SJSA1 (cell line): ENCODE measurements at places on chromosomes 6 and 20. TPM values are rescaled to one million over a fixed set of nuclear protein-coding genes. Genes with fewer than 3 reads are reported as not detected.

- H3K4me1 ChIP-seq, result no peaks in the 10 kb centered on the region
- DNase-seq, result no peak
- no peak overlapping the region for H3K4me3 ChIP-seq
- H3K27me3 ChIP-seq, result no peaks in the 10 kb centered on the region; the same call in 1 of the 2 replicates
Observed at GRCh38 chr20:6637160-6637579, 130.3 kb upstream of the BMP2 start.

GRCh38 chr6:7060769-7061516, 46.8 kb upstream of the RREB1 start:
- H3K4me3 ChIP-seq, result no peak overlapping the region
- H3K27ac ChIP-seq, result no peak overlapping the region
- no peaks in the 10 kb centered on the region for H3K27me3 ChIP-seq
- DNase-seq, result no peak

DNA sequence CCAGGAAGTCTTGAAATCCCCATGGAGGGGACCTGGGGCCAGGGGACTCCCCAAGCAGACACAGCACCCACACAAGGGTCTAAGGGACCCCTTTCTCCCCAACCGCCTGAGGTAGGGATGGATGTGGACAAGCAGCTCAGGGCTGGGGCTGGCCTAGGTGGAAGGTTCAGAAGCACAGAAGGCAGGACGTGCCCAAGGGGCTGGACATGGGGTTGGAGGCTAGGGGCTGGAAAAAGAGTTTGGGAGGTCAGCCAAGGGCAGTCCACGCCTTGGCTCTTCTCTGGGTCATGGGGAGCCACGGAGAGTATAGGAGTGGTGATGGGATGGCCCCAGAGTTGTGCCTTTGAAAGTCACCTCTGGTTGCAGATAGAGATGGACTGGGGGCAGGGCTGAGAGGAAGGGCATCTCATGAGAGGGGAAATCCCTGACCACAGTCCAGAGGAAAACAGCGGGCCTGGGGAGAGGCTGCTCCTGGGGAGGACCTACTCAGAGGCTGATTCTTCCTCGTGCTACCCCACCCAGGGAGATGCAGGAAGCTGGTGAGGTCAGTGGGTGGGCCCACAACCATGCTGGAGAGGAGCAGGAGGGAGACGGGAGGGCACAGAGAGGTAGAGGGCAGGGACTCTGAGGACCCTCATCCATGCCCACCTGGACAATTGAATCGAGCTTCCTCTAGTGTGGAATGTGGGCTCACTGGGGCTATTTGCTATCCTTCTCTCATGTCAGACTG, 2.5 kb upstream of the HSPA12B start:
- H3K36me3 ChIP-seq, result no peaks in the 10 kb centered on the region
- no peak for DNase-seq
- H3K27ac ChIP-seq, result no peak overlapping the region
- H3K27me3 ChIP-seq, result peaks cover 44% of the 10 kb centered on the region

- no peak overlapping the region for H3K27ac ChIP-seq
- DNase-seq, result no peak
- peaks cover 7% of the 10 kb centered on the region; the same call in 1 of the 2 replicates for H3K4me1 ChIP-seq
- no peak overlapping the region for H3K4me3 ChIP-seq
Observed at GRCh38 chr6:158357570-158358216, 45.4 kb downstream of the TULP4 start.

GRCh38 chr6:149046822-149047246, 270.7 kb upstream of the TAB2 start:
- peaks cover 39% of the 10 kb centered on the region for H3K4me1 ChIP-seq
- no peak overlapping the region for H3K27ac ChIP-seq
- no peaks in the 10 kb centered on the region for H3K36me3 ChIP-seq
- DNase-seq, result peak; percentile 45
- no peak overlapping the region for H3K4me3 ChIP-seq
- no peaks in the 10 kb centered on the region for H3K27me3 ChIP-seq

- peaks cover 17% of the 10 kb centered on the region for H3K4me1 ChIP-seq
- no peaks in the 10 kb centered on the region for H3K27me3 ChIP-seq
- no peak for DNase-seq
- H3K4me3 ChIP-seq, result no peak overlapping the region
- H3K27ac ChIP-seq, result no peak overlapping the region
- no peaks in the 10 kb centered on the region for H3K36me3 ChIP-seq
Observed at GRCh38 chr20:51628533-51629398, 86.2 kb upstream of the NFATC2 start.

DNA sequence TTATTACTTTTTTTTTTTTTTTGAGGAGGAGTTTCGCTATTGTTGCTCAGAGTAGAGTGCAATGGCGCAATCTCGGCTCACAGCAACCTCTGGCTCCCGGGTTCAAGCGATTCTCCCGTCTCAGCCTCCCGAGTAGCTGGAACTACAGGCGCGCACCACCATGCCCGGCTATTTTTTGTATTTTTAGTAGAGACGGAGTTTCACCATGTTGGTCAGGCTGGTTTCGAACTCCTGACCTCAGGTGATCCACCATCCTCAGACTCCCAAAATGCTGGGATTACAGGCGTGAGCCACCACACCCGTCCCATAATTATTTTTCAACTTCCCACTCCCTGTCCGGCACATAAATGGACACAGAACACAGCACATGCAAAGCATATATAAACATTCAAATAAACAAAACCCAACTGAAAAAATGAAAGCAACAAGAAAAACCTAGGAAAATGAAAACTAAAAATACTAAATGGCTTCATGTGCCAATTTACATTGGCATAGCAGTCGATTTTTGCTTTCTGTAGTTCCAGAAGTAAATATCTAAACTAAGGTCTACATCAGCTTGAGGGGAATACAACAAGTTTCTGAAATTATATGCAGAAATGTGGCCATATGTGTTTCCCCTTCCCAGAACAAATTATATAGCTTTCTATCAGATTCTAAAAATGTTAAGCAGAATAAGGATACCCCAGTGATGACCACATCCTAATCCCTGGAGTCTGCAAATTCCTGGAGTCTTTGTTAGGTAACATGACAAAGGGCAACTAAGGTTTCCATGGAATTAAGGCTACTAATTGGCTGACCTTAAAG, 113.9 kb downstream of the HFE start:
- no peaks in the 10 kb centered on the region for H3K27me3 ChIP-seq
- peaks cover 14% of the 10 kb centered on the region for H3K36me3 ChIP-seq
- H3K27ac ChIP-seq, result no peak overlapping the region
- H3K4me1 ChIP-seq, result peaks cover 15% of the 10 kb centered on the region

DNA sequence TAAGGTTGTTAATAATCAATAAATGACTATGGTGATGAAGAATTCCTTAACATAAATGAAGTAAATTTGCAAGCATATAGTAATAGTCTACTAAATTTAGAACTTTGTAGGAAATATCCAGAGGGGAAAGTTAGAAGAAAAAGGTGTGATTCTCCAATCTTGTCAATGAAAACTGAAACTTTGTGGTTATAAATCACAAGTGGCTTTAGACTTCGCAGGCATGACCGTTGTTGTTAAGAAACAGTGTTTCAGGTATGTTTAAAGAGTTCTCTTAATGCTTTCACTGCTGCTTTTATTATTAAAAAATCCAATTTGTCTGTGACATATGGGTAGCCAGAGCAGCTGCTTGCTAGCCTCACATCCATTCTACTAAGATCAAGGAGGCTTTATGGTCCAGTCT, 475.6 kb upstream of the ADGRB3 start:
- no peaks in the 10 kb centered on the region for H3K27me3 ChIP-seq
- no peak overlapping the region for H3K4me3 ChIP-seq
- H3K27ac ChIP-seq, result no peak overlapping the region
- H3K4me1 ChIP-seq, result no peaks in the 10 kb centered on the region
- DNase-seq, result no peak

- DNase-seq, result no peak
- H3K27me3 ChIP-seq, result no peaks in the 10 kb centered on the region
- peaks cover 78% of the 10 kb centered on the region for H3K36me3 ChIP-seq
- H3K4me1 ChIP-seq, result no peaks in the 10 kb centered on the region
Observed at GRCh38 chr20:5967469-5967868, 17.0 kb downstream of the MCM8 start.

- no peak overlapping the region for H3K27ac ChIP-seq
- peaks cover 10% of the 10 kb centered on the region for H3K4me1 ChIP-seq
- no peak for DNase-seq
- no peak overlapping the region for H3K4me3 ChIP-seq
Observed at GRCh38 chr20:53352727-53353440, 240.8 kb downstream of the ZNF217 start.

DNA sequence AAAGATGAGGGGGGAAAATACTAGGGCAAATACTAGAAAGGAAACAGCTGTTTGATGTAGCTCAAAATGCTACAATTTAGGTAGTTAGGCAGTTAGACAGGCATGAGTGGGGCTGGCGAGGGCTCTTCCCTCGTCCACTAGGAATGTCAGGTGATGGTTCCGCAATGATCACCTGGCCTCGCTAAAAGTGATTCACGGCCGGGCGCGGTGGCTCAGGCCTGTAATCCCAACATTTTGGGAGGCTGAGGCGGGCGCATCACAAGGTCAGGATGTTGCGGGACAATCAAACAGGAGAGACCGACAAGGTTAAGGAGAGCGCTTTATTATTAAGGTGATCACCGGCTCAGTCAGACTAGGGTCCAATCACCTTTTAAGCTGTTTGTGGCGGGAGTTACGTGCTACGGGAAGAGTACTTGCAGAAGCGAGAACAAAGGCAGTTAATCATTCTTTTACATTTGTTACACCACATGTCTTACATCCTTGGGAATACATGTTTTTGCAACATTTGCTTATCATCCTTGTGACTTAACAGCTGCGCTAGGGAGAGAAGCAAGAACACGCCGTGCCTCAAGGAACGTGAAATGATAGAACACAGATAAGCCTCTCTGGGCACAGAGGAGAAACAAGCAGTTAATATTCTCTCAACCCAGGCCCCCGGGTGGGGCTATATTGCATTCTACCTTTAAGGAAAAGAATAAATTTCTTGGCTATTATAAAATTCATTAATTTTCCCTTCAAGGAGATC, 1025.4 kb downstream of the EYS start:
- no peaks in the 10 kb centered on the region for H3K27me3 ChIP-seq
- H3K4me1 ChIP-seq, result no peaks in the 10 kb centered on the region
- DNase-seq, result no peak
- no peak overlapping the region for H3K4me3 ChIP-seq
- H3K36me3 ChIP-seq, result no peaks in the 10 kb centered on the region
- H3K27ac ChIP-seq, result no peak overlapping the region

DNA sequence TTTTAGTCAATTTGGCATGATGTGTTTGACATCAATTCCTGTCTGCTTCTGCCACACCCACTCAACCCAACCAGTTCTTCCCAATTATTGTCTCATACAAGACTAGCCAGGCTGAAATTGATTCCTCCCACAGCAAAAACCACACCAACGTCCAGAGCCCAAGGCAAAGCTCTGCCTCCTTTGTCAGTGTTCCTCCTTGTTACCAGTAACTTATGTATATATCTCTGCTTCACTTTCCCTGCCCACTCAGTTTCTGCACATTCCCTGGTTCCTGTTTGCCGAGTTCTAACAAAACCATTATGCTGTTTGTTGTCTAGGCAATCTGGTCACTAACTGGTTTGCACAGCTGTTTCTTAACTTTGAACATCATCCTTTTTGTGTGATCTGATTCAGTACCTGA, 547.9 kb upstream of the PTCHD4 start:
- no peaks in the 10 kb centered on the region for H3K27me3 ChIP-seq
- H3K27ac ChIP-seq, result no peak overlapping the region
- H3K4me1 ChIP-seq, result no peaks in the 10 kb centered on the region
- H3K4me3 ChIP-seq, result no peak overlapping the region
- no peaks in the 10 kb centered on the region for H3K36me3 ChIP-seq

GRCh38 chr20:36873498-36874189, 2.3 kb upstream of the TLDC2 start:
- H3K36me3 ChIP-seq, result no peaks in the 10 kb centered on the region
- no peaks in the 10 kb centered on the region for H3K27me3 ChIP-seq
- DNase-seq, result peak; percentile 69
- peak overlapping the region; percentile 41 for H3K27ac ChIP-seq
- H3K4me1 ChIP-seq, result peaks cover 29% of the 10 kb centered on the region

DNA sequence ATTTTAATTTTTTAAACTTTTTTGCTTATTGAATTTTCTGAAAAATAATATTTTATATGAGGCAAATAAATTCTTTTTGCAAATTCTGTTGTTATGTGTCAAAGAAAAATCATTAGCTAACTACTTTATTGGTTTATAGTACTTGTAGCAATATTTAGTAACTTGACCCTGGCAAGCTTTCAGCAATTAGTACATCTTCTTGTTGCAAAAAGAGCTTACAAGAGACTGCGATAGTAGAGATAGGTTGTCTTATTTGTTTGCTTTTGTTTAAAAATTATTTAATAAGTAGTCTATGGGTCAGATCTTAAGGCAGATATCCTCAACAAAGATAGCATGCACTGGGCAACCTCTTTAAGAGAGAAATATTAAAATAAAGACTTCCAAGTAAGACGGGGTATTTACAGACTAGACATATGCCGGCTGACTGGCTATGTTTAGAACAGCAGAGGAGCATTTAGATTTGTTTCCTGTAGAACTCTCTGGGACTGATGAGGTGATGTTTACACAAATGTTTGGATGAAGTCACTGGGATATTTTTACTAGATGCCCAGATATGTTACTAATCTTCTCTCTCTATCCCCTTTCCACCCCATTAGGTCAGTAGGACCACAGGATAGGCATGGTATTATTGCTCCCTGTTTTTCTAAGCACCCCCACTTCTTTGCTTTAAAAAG, 25.0 kb downstream of the VGLL2 start:
- DNase-seq, result no peak
- no peaks in the 10 kb centered on the region for H3K36me3 ChIP-seq
- peaks cover 21% of the 10 kb centered on the region for H3K4me1 ChIP-seq
- H3K27me3 ChIP-seq, result no peaks in the 10 kb centered on the region

PABPC1L gene
- 3.9 and 4.8 TPM in 2 replicates for total RNA-seq

VNN1 gene
- total RNA-seq, result not detected in 2 replicates

OR2H1 gene
- total RNA-seq, result not detected in 2 replicates

PSORS1C2 gene
- not detected in 2 replicates for total RNA-seq

SMLR1 gene
- total RNA-seq, result not detected in 2 replicates

MOG gene
- total RNA-seq, result not detected in 2 replicates
